ENCODE measurements at places on chromosomes 3 and 15. TPM values are rescaled to one million over a fixed set of nuclear protein-coding genes. Genes with fewer than 3 reads are reported as not detected.
A peak's percentile ranks its signal among the peaks of the same experiment; 100 is the strongest.

GRCh38 chr3:25468866-25469319, 40.8 kb downstream of the RARB start:
- DNase-seq: peak; percentile 77

GOLGA6D gene
- 0.25 TPM for polyA plus RNA-seq

HRH1 gene
- polyA plus RNA-seq: 3.4 TPM

CASR gene
- polyA plus RNA-seq: not detected

SLC22A14 gene
- polyA plus RNA-seq: 0.23 TPM

GRCh38 chr3:11982341-11982941, 21.7 kb upstream of the SYN2 start:
- no peak for DNase-seq

Data from hindlimb muscle (tissue), 1 donor.